ENCODE measurements at places on chromosomes 1 and 21.

DNA sequence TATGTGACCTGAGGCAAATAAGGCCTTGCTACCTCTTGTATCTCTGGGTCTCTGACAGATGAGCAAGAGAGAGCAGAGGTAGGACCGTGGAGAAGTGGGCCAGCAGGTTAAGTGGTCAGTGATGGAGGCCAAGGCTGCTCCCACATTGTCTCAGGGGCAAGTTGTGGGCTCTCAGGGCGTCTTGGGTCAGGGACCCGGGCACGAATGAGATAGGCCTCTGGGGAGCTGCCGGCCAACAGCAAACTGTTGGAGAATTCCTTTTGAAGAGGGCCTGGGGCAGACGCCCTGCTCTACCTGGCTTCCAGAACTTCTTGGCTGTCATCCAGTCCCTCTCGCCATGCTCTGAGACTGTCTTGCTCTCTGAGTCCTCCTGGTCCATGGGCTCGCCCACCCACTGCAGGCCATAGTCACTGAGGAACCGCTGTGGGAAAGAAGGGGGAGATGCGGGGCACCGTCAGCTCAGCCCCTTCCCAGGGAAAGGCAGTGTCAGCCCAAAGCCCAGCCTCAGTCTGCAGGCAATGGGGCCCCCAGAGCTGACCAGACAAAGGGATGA, 12.4 kb downstream of the UBXN11 start:
- DNase-seq = no peak

DNA sequence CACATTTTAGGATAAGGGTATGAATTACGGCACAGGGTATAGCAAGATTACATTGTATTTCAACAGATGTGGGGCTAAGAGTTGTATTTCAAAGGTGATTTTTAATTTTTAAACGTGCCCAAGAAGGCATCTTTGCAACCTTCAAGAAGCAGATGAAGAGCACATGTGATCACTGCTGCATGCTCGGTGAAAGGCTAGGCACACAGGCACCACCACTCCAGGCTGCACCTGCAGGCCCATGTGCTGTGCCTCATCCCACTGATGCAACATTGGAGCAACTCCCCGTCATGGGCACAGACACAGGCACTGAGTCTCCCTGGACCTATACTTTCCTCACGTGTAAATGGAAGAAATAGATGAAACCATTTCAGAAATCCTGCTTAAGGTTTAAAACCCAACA, 23.5 kb downstream of the UBE2G2 start:
- no peak for DNase-seq

DNA sequence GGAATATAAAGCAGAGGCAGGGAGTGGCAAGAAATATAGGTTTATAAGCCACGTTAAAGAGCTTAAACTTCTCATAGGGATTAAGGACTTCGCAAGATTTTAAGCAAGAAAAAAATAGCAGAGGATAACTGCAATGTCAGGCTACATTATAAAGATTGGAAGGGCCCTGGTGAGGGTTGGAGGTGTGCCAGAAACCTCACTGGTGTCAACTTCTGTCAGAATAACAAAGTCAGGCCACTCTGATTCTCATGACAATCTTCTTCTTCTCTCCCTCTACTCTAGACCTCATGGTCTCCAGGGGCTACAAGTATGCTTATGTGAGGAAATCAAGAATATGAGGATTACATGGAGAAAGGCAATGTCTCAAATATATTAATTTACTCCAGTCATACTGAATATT, 32.6 kb upstream of the FMO2 start:
- DNase-seq = no peak

GRCh38 chr1:42888013-42888633, 41.7 kb downstream of the ZNF691 start:
- no peak for DNase-seq

- DNase-seq = no peak
These were observed 561.2 kb downstream of the KIF26B start for GRCh38 chr1:245715970-245716369.

DNA sequence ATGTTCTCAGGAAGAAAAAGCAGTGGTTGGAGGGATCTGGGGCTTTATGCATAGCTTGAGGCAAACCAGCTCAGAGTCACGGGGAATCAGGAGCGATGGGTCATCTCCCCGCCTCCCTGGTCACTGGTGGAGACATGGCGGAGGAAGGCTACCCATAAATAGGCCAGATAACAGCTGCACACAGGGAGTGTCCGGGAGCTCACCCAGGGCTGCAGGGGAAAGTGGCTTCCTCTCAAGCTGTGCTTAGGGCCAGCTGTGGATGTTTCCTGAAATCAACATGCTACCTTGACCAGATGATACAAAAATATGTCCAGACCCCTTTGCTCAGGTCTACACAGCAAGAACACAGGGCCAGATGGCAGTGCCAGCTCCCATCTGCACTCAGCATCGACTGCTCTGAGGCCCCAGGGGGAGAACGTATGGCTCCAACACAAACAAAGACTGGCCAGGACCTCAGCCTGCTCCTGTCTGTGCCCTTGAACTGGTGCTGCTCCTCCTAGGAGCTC, 27.1 kb upstream of the RERE start:
- DNase-seq = no peak

GRCh38 chr1:87903242-87903641, 574.6 kb downstream of the LMO4 start:
- DNase-seq = no peak

DNA sequence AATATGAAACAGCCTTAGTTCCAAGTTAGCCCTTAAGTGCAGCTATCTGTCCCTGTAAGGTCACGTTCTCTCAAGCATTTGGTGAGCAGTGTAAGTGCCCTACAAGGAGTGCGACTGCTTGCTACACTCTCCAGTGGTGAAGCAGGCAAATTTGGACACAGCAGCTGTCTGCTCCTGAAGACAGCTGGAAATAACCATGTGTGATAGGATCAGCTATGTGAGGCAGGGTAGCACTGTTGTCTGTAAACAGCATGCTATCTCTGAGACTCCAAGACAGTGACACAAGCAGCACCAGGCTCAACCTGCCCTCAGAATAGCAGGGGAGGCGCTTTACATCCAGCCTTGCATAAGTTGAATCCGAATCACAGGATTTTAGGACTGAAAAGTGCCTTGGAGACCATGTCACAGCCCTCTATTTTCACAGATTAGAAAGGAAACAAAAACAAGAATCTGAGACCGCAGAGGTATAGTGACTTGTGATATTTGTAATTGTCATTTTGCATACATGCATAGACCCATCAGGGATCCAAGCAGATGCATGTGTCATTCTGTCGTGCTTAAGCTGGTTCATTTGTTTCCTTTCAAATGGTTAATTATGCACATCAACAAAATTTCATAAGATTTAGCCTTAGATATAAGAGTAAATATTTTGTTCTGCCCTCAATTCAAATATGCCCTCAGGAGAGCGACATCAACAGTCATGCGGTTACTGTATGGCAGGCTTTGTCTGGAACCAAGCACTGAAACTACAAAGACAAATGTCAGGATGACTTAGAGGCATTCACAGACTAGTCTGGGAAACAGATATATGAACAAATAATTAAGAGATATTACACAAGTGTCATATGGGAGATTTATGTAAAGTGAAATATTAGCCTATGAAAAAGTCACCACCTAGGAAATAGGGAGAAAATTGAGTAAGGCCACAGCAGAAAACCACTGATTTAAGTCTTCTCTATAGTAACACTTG, 134.9 kb upstream of the NRIP1 start:
- DNase-seq = no peak

Measured in NCI-H1092 (cell line).